ENCODE measurements at places on chromosomes 12 and 14.

DNA sequence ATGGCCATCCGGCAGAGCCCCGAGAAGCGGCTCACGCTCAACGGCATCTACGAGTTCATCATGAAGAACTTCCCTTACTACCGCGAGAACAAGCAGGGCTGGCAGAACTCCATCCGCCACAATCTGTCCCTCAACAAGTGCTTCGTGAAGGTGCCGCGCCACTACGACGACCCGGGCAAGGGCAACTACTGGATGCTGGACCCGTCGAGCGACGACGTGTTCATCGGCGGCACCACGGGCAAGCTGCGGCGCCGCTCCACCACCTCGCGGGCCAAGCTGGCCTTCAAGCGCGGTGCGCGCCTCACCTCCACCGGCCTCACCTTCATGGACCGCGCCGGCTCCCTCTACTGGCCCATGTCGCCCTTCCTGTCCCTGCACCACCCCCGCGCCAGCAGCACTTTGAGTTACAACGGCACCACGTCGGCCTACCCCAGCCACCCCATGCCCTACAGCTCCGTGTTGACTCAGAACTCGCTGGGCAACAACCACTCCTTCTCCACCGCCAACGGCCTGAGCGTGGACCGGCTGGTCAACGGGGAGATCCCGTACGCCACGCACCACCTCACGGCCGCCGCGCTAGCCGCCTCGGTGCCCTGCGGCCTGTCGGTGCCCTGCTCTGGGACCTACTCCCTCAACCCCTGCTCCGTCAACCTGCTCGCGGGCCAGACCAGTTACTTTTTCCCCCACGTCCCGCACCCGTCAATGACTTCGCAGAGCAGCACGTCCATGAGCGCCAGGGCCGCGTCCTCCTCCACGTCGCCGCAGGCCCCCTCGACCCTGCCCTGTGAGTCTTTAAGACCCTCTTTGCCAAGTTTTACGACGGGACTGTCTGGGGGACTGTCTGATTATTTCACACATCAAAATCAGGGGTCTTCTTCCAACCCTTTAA, 1.5 kb downstream of the FOXG1 start:
- DNase-seq: no peak

DNA sequence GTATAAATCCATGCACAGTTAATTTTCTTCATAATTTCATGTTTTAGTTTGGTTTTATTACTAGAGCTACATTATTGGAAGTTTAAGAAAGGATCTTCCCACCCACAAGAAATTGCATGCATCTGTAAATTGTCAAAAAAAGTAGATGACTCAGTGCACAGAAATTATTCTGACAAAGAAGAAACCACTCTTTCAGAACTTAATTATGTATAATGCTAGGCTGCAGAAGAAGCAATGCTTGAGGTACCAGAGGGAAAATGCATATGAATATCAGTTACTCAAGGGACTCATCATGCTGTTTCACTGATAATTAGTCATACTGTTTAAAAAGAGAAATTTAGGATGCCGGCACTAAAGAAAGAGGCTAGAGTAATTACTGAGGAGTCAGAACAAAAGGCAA, 147.0 kb downstream of the SLC16A7 start:
- DNase-seq: no peak

DNA sequence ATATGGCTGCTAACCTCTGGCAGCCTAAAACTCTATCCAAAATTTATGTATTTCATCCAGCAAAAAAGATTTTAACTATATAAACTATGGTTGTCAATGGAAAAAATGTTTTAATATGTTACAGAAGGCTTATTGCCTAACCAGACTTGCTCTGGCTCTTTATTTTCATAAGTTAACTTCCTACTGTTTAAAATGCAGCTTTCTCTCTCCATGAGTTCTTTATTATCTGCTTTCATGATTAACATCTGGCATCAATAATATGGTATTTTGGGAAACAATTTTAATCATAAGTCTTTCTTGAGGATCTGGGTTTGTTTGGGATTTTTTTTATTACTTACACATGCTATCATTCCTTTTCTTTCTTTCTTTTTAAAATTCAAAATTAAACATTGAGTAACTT, 20.5 kb downstream of the KERA start:
- DNase-seq: peak; percentile 27

DNA sequence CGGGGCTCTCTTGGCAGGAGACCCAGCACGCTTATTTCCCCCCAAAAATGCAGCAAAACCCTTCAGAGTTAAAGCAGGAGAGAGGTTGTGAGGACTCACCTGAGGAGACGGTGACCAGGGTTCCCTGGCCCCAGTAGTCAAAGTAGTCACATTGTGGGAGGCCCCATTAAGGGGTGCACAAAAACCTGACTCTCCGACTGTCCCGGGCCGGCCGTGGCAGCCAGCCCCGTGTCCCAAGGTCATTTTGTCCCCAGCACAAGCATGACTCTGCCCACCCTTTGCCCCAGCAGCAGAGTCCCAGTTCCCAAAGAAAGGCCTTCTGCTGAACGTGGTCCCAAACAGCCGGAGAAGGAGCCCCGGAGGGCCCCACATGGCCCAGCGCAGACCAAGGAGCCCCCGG, 337.7 kb downstream of the TMEM121 start:
- no peak for DNase-seq

- DNase-seq: peak; percentile 77
These were observed 42.0 kb upstream of the NT5DC3 start for GRCh38 chr12:103882861-103883596.

- no peak for DNase-seq
These were observed 10.2 kb upstream of the LTA4H start for GRCh38 chr12:96045566-96045965.

DNA sequence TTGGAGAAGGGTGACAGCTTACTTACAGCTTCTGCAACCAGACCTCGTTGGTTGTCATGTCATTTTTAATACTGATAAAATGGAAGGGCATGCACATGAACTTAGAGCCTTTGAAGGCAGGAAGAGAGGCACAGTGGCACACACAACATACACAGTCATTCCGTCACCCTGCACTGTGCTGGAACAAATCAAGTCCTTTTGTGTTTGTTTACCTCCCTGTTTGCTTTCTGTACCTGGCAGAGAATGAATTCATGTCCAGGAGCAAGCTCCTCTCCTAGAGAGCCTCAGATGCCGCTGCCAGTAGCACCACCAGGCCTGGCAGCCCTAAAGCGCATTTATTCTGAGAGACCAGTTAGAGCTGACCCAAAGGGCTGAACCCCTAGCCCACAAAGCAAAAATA, 460.3 kb downstream of the EGLN3 start:
- no peak for DNase-seq

GRCh38 chr12:101243074-101243473, 33.0 kb upstream of the SLC5A8 start:
- DNase-seq: peak; percentile 24

- no peak for DNase-seq
These were observed 27.2 kb upstream of the RGS6 start for GRCh38 chr14:71905031-71905430.

GRCh38 chr14:101125719-101126651, 222.5 kb upstream of the RTL1 start:
- DNase-seq: no peak

GRCh38 chr12:25829192-25829591, 129.3 kb upstream of the RASSF8 start:
- DNase-seq: peak; percentile 2

GRCh38 chr14:44901696-44902095, 60.1 kb downstream of the KLHL28 start:
- peak; percentile 41 for DNase-seq

DNA sequence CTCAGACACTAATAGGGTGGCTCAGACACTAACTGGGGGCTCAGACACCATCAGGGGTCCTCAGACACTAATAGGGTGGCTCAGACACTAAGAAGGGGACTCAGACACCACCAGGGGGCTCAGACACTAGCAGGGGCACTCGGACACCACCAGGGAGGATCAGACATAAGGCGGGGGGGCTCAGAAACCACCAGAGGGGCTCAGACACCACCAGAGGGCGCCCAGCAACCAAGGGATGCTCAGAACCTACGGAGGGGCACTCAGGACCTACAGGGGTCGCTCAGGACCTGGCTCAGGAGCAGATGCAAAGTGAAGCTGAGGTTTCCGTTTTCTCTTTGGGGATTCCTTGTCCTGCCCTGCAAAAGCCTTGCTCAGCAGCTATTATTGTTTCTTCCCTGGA, 448.5 kb downstream of the TMEM121 start:
- DNase-seq: peak; percentile 79

DNA sequence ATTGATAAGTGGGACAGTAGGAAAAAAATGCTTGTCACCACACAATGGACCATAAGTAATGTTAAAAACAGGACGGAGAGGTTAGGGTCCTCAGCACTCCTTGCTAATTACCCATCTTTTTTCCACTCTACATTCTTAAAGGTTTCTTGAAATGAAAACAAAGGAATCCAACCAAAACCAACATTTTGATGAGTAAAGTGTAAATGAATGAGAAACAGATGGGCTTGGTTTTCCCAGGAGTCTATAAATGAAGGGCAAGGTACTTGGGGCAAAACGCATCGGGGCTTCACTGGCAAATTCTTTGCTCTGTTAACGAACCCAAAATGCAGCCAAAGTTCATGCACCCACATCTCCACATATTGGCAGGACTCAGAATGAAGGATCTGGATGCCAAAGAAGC, 129.2 kb upstream of the BMP4 start:
- no peak for DNase-seq

DNA sequence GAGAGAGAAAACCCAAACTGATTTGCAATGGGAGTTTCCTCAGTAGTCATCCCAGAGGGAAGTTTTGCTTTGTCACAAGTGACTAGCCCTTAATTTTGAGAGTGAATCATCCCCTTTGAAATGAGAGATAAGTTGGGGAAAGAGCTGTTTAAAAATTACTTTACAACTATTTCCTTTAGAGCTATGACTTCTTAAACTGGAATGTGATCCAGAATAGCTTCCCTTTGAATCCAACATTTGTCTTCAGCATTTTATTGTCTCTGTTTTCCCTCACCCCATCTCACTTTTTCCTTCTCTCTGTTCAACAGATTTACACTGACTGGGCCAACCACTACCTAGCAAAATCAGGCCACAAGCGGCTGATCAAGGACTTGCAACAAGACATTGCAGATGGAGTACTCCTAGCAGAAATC, 109.3 kb downstream of the NAV3 start:
- DNase-seq: no peak

- DNase-seq: no peak
These were observed 51.9 kb upstream of the NUDT4 start for GRCh38 chr12:93325855-93326254.

DNA sequence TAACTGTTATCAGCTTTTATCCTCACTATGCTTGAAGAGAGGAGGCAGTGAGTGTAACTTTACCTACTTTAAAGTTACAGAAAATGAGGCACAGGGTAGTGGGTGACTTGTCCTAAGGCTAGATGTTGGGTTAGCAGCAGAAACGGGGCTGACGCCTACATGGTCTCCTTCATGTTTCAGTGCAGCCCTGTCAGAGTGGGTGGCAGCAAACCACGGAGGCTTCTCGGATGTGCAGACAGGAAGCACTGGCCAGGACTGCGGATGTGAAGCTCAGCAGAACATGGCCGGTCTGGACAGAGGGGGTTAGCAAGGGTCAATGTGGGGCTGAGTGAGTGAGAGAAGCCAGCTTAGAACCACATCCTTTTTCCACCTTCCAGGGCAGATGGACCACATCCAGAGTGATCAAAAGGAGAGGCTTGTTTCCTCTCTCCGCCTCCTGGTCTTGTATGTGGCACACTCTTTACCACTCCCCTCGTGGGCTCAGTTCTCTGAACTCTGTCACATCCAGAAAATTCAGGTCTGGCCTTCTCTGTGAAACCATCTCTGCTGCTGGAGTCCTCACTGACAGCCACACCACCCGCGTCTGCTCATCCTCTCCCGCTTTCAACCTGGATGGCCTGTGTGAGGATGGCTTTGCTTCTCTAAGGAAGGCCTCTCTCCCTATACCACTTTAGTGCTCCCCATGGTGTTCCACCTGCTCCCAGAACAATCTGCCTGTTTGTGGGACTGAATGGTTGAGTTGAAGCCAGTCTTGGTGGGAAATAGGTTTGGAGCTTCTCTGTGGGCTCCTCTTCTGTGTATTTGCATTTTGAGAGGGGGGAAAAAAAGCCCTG, 14.1 kb downstream of the SUSD6 start:
- no peak for DNase-seq

DNA sequence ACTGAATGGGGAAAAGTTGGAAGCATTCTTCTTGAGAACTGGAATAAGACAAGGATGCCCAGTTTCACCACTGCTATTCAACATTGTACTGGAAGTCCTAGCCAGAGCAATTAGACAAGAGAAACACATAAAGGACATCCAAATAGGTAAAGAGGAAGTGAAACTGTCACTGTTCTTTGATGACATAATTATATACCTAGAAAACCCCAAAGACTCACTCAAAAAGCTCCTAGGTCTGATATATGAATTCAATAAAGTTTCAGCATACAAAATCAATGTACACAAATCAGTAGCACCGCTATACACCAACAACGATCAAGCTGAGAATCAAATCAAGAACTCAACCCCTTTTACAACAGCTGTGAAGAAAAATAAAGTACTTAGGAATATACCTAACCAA, 157.3 kb upstream of the DDHD1 start:
- no peak for DNase-seq

GRCh38 chr12:2268471-2269286, 215.9 kb downstream of the CACNA1C start:
- no peak for DNase-seq

GRCh38 chr12:51809193-51809592, 39.3 kb downstream of the FIGNL2 start:
- DNase-seq: no peak

DNA sequence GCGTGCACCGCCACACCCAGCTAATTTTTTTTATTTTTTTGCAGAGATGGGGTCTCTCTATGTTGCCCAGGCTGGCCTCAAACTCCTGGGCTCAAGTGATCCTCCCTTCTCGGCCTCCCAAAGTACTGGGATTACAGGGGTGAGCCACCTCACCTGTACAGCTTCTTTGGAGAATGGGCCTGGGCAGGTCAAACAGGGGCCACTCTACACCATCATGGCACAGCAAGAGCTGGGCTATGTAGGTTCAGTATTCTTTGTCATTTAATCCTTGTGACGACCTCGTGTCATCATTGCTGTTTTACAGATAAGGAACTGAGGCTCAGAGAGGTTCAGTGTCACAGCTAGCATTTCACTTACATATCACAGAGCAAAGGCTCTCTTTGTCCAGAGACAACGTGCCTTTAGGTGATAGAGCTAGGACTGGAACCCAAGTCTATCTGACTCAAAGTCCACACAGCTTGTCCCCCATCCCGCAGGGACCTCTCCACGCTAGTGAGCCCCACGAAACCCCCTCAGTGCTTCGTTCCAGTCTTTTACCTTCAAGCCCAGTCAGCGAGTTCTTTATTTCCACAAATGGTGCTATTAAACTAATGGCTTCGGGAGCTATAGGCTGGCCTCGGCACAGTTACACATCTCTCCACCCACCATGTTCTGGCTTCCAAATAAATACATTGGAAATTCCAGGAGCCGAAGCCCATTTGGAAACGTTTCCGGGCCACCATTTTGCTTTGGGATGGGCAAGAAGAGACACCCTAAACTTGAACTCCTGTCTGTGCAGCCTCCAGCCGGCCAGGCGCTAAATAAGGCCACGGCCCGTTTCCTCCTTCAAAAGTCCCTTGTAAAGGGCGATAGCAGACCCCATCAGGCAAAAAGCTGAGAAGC, 660 bp upstream of the MAP1LC3B2 start:
- DNase-seq: no peak

GRCh38 chr12:109878247-109878625, 2.1 kb downstream of the GLTP start:
- no peak for DNase-seq

Data from NCI-H69 (cell line).